ENCODE measurements at places on chromosomes 1 and 21.

DNA sequence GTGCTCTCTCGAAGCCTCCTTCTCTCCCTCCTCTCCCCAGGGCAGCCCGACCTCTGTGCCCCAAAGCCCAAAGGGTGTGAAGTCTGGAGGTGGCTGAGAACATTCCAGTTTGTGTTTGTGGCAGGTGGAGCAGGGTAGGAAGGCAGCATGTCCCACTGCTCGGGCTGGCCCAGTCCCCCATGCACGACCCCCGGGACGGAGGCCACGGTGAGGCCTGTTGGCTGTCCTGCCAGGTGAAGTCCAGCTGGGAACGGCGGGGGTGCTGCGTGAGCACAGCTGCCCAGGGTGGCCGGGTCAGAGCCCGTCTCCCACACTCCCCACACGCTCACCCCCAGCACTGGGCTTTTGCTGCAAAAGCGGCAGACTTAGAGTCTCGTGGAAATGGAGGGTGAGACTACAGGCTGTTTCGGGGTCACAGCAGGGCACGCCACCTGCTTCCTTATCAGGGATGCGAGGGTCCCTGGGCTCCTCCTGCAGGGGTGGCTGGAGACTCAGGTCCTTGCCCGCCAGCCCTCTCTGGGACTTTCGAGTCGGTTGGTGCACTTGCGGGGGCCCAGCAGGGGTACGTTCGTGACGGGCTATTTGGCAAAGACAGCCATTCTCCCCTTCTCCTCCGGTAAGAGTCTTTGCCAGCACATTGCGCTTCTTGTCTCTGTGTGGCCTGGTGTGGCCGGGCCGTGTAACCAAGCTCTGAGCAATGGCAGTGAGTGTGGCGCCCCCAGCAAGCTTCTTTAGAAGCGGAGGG, 40.3 kb downstream of the MORN1 start:
- DNase-seq: no peak

DNA sequence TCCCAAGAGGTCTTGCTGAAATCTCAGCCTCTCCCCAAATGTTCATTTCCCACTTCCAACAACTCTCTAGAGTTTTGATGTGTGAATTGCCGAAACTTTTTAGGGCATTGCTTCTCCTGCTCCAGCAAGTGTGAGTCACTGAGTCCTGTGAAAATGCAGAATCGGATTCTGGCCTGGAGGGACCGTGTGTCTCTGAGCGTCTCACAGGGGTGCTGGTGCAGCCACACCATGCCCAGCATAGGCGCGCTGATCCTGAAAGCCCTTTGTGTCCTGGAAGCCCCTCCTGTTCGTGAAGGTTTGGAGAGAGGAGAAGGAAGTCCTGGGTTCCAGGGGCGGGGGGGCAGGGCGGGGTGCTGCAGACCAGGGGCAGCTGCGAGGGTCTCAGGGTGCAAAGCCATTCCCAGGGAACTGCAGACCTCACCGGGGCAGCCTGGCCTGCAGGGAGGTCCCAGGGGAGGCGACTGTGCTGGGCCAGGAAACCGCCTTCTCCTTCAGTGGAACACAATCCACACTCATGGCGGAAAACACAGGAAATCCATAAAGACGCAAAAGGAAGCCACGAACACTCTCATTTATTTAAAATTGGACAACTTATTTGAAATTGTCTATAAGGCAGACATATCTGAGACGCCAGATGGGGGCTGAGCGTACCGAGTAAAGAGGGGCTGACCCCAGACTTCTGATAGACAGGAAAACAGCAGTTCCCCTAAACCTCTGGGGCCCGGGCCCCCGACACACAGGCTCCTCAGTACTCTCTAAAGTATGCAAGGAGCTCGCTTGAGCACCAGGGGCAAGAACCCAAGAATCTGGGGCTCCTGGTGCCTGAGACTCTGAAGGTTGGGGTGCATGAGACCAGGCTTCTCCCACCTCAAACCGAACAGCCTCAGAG, 43.5 kb upstream of the ADARB1 start:
- DNase-seq: no peak

GRCh38 chr1:155196893-155197638, 10.6 kb downstream of the THBS3 start:
- DNase-seq: no peak

DNA sequence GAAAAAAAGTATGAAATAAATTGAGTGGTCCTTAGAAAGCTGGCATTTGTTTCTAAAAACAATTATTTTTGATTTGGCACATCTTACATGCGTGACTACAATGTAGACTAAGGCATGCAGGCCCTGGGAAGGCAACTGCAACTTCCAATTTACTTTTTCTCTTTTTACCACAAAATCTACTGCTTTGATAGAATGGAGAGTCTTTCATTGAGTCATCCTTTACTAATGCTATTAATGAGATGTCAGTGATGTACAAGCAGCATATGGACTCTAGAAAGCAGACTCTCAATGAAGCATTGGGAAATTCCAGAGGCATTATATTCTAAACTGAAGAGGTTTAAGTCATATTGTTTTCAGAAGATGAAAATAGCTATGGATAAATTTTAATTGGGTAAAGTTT, 29.6 kb upstream of the PRRX1 start:
- no peak for DNase-seq

- peak; percentile 69 for DNase-seq
Measured at GRCh38 chr1:16204634-16205333, 7.7 kb downstream of the ARHGEF19 start.

DNA sequence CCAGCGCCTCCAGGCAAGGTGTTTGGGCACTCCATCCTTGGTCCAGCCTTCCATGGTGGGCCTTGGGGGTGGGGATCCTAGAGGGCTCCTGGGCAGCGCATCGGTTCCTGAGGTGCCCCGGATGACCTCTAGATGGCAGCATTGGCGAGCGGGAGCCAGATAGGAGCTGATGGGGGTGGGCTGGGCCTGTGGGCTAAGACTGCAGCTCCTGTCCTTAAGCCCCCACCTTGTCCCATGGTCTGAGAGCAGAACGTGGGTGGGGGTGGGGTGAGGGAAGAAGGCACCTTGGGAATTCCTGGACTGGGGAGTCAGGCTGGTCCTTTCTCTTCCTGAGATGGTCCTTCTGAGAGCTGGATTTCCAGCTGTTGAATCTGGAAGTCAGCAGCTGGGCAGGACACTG, 93.4 kb upstream of the CSF3R start:
- DNase-seq: peak; percentile 64

DNA sequence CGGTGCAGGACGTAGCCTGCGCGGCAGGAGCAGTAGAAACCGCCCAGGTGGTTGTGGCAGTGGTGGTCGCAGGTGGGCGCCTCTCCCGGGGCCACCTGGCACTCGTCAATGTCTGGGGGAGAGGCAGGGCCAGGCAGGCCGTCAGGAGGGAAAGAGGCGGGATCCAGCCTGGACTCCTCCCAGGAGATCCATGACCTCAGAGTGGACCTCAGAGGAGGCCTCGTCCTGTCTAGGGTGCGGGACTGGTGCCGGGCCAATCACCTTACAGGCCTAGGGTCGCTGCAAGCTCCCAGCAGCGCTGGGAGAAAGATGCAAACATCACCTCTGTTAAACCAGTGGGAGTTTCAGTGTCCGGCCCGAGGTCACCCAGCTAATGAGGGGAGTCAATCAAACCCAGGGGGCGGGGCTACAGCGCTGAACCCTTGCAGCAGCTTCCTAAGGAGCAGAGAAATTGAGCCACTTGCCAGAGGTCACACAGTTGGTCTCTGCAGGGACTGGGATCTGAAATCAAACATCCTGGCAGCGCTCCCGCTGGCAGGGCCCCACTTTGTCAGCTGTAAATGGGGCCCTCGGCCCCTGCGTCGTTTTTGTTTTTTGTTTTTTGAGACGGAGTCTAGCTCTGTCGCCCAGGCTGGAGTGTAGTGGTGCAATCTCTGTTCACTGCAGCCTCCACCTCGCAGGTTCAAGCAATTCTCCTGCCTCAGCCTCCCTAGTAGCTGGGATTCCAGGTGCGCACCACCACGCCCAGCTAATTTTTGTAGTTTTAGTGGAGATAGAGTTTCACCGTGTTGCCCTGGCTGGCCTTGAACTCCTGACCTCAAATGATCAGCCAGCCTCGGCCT, 1.4 kb downstream of the MASP2 start:
- peak; percentile 21 for DNase-seq

GRCh38 chr1:74726063-74726462, 6.8 kb downstream of the CRYZ start:
- DNase-seq: peak; percentile 14

DNA sequence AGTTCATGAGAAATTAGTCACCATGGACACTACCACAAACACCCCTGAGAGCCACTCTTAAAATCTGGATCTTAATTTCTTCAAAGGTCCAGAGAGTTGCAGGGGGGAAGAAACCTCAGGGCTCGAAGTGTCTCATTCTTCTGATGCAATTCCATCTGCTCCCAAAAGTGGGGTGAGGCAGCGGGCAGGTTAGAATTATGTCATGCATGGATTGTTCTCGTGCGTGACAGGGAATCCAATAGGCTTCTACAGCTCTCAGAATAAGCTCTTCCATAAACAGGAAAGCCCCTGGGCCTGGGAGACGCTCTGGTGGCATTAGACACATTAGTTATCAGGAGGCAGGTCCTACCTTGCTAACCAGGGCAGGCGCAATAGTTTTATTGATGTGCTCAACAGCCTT, 8.4 kb downstream of the ENO1 start:
- no peak for DNase-seq

Data from DMS53 (cell line).